ENCODE measurements at places on chromosomes 12 and 14.

- no peak for DNase-seq
These were observed 117.3 kb downstream of the MED13L start for GRCh38 chr12:116160231-116160630.

GRCh38 chr12:41604830-41605229 lies 416.7 kb downstream of the PDZRN4 start:
- DNase-seq: no peak

GRCh38 chr14:50225974-50226297 lies 5.4 kb downstream of the SOS2 start:
- no peak for DNase-seq

- DNase-seq: no peak
These were observed 1.2 kb downstream of the ZNF410 start for GRCh38 chr14:73887694-73888459.

DNA sequence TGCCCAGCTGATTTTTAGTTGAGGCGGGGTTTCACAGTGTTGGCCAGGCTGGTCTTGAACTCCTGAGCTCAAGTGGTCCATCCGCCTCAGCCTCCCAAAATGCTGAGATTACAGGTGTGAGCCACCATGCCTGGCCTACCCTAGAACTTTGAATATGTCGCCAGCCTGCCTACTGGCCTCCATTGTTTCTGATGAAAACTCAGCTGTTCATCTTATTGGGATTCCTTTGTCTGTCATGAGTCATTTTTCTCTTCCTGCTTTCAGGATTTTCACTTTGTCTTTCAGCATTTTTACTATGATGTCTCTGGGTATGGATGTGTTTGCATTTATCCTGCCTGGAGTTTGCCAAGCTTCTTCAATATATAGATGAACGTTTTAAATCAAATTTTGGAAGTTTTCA lies 8.1 kb upstream of the B3GNT4 start:
- DNase-seq: no peak

DNA sequence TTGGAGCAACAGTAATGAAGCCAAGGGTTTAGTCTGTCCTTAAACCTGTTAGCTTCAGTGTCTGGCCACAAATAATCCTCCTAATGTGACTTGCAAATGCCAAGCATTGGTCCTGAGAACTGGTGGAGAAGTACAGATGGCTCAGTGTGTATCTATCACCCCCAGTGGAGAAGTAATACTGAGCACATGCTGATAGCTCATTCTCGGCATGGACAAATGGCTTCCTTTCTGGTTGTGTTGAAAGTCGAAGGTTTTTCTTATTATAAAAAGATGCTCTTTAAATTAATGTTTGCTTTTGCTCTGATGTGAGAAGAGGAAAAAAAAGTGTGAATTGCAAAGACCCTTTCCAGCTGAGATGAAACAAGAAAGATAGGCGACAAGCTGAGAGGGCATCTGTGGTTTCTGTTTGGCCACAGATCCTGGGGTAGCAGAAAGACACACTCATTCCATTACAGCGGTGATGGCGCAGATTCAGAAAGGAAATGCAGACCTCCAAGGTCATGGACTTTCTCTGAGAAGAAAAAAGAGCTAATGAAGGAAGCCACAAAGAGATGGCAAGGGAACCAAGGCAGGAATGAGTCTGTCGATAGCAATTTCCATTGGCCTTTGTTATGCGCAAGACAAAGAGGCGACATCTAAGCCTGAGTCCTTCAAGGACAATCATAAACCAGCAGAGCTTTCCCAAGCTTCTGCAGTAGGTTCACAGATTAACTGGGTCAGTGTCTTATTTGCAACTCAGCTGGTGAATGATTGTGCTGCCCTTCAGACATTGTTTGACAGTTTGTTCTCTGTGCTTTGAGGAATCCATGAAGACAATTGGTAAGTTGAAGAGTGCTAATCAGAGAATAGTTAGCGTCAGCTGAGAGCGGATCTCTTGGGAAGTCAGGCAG lies 155.5 kb upstream of the RGS6 start:
- DNase-seq: no peak

DNA sequence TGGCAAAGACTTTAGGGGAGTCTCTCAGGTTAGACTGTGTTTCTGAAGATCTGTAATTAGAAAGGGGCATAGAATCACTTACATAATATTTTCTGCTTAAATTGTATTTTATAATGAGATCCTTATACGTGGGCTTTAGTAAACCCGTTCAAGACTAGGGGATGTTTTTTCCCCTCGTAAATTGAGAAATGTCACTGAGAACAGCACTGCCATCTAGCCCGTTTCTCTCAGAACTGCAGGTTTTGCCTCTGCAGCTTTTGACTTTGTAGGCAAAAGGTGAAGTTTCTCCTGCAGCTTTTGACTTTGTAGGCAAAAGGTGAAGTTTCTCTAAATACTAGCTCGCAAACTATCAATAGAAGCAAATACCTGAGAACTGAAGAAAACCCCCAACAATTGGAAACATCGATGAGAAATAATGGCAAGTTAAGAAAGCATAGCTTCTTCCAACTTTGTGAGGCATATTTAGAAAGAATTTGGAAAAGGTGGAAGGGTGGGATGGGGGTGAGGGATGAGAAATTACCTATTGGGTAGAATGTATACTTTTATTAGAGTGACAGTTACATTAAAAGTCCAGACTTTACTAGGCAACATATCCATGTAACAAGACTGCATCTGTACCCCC lies 9.9 kb upstream of the ASPG start:
- no peak for DNase-seq

DNA sequence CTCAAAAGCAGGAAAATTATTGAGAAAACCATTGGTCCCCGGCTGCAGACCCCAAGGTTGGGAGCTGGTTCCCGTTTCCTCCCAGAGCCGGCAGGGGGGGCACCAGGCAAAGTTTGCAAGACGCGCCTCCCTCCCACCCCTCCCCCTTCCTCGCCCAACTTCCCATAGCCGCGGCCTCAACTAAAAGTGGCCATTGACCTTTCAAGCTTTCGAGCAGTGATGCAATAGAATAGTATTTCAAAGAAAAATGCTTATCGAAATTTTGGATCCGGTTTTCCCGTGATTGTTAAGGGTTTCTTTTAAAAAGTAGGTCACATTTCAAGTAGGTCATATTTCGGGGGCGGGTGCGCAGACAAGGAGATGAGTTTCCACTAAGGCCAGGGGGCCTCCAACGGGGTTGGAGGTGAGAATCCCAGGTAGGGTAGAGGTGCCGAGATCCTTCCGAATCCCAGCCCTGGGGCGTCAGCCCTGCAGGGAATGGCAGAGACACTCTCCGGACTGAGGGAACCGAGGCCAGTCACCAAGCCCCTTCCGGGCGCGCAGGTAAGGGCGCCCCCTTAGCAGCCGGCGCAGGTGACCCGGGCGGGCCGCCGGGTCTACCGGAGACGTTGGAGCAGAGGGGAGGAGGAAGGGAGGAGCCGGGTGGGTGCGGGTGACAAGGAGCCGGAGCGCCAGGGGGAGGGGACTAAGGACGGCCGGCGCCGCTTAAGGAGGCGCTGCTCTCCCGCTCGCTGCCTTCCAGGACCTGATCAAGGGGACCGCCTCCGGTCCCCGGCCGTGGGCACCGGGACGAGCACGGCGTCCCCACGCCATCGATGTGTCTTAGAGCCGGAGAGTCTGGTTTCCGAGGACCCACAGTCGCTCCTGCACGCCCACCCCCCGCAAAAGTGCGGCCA lies 2.6 kb upstream of the SOCS2 start:
- peak; percentile 74 for DNase-seq

GRCh38 chr14:105889666-105890473 lies 363.5 kb downstream of the TMEM121 start:
- no peak for DNase-seq

- DNase-seq: no peak
These were observed 214.2 kb upstream of the TBX3 start for GRCh38 chr12:114898159-114898558.

DNA sequence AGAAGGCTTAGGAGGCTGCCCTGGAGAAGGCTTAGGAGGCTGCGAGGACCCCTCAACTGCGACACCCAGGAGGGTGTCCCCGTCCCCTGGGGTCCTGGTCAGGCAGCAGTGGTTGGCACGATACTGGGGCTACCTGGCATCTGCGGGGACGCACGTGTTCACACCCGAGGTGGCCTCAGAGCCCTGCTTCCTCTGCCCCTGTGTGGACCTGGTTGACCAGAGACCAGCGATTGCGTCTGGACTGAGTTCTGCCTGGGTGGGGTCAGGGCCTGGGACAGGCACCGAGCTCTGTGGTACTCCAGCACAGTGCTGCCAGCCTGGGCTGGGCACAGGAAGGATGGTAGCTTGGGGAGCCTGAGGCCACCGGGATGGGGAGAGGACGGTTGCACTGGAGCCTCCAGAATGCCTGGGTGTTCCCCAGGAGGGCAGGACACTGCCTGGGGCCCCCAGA lies 735 bp downstream of the ASPG start:
- no peak for DNase-seq

GRCh38 chr12:89678225-89678624 lies 30.4 kb downstream of the ATP2B1 start:
- DNase-seq: no peak

DNA sequence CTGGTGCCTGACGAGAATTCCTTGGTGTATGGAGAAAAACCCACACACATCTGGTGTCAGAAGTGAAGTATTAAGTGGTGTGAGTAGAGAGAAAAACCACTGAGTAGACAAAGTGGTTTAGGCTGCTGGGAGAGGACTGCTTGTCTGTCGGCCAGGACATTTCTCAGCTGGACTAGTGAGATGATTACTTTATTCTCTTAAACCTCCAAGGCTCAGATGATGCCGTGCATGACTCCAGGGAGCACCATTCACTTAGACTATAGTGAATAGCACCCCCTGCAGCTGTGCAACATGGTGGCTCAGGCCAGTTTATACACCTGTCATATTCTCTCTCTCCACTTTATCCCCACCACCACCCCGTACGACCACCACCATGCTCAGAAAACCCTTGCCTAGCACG lies 28.5 kb upstream of the NFYB start:
- no peak for DNase-seq

- DNase-seq: no peak
These were observed 13.9 kb upstream of the UBC start for GRCh38 chr12:124928095-124928911.

DNA sequence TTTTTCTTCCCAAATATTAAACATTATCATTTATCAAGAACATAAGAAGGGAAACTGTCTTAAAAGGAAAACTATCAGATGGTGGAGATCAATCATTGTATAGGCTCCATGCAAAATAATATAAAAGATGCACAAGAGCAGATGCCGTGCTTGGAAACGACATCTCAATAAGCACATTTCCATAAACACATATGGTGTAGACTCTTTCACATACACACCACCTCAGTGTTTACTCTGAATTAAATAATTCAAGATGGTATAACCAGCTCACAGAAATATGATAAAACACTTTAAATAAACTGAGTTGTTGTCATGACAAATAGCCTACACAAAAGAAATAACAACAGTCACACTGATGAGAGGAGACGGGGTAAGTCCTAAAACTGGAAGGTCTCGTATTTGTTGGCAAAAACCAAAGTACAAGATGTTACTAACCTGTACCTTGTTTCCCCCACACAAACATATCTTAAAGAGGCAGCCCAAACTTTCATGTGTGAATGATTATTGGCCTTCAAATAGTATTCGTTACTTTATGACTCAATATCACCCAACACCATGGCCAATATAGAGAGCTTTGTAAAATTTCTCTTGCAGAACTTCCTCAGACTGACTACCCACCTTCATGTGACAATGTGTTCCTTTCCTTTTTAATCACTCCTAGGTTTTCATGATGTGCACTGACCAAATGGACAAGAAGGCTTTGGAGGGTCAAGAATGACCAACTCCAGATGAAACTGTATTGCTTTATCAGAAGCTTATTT lies 48.6 kb upstream of the TMPO start:
- no peak for DNase-seq

GRCh38 chr12:5758347-5758746 lies 186.7 kb downstream of the ANO2 start:
- DNase-seq: no peak

DNA sequence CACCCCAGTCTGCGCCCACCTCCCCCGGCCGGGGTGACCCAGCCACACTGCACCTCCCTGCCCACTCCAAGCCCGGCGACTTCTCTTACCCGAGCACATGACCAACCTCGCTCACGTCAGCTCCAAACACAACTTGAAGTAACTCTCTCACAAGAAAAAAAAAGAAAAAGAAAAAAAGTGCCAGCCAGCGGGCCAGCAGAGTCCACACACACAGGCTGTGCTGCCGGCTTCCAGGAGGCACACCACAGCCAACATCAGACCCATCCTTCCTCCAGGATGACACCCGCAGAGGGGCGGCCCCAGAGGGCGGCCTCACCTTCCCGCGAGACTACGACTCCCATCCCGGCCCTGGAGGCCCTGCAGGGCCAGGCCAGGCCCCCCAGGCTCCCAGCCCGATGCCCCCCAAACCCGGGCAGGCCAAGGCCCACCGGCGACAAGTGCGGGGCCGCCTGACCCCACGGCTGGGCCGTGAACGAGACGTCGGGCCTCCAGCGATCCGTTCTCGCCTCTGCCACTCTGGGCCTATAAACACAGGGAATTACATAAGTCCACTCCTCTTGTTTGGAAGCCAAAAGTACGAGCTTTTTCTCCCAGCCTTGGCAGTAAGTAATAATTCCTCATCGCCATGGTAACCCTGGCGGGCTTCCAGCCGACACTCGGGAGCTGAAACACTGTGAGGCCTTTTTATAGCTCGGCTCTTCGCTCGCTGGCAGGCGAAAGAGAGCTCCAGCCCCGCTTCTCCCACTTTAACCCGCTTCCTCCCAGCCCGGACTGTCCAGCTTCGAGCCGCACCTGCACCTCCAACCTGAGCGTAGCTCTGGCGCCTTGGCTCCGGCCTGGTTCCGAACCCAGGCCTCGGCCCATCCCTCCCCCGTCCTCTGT lies 49.1 kb downstream of the NCOR2 start:
- no peak for DNase-seq

GRCh38 chr14:28102001-28102400 lies 664.6 kb upstream of the FOXG1 start:
- DNase-seq: no peak

DNA sequence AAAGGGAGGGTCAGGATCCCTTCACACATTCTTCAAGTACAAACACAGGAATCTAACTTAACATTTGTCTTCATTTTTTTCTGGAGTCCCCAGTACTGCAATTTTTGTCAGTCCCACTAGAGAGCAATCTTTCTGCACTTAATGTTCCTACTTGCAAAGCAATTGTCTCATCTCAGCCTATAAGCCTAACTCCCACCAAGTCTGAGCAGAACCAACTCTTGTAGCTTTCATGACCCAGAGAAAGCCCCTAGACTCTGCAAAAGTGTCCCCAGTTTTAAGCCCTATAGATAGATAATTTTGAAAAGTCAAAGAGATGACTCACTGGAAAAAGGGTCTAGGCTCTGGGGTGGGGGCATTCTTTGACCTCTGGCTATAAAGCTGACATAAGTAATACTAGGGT lies 1.8 kb upstream of the ZBTB39 start:
- no peak for DNase-seq

GRCh38 chr12:9143137-9143536 lies 27.4 kb upstream of the A2M start:
- DNase-seq: no peak

DNA sequence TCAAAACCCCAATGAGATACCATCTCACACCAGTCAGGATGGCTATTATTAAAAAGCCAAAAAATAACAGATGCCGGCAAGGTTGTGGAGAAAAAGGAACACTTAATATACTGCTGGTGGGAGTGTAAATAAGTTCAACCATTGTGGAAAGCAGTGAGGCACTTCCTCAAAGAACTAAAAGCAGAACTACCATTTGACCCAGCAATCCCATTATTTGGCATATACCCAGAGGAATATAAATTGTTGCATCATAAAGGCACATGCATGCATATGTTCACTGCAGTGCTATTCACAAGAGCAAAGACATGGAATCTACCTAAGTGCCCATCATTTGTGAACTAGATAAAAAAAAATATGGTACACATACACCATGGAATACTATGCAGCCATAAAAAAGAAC lies 59.9 kb downstream of the MGST1 start:
- no peak for DNase-seq
